Skeletal muscle tissue (tissue), 5 donors: ENCODE measurements at places on chromosomes 16 and 17. TPM values are rescaled to one million over a fixed set of nuclear protein-coding genes. Genes with fewer than 3 reads are reported as not detected.

The GPR139 gene
- not detected for total RNA-seq

The LGALS9 gene
- 3.1 TPM for total RNA-seq

The SNF8 gene
- 47.5 TPM for total RNA-seq

The GPRC5B gene
- 38.6 TPM for total RNA-seq

The PITPNM3 gene
- total RNA-seq = 1.0 TPM

The RHBDL1 gene
- under 0.01 TPM for total RNA-seq
